ENCODE measurements at places on chromosomes 7 and 10.

DNA sequence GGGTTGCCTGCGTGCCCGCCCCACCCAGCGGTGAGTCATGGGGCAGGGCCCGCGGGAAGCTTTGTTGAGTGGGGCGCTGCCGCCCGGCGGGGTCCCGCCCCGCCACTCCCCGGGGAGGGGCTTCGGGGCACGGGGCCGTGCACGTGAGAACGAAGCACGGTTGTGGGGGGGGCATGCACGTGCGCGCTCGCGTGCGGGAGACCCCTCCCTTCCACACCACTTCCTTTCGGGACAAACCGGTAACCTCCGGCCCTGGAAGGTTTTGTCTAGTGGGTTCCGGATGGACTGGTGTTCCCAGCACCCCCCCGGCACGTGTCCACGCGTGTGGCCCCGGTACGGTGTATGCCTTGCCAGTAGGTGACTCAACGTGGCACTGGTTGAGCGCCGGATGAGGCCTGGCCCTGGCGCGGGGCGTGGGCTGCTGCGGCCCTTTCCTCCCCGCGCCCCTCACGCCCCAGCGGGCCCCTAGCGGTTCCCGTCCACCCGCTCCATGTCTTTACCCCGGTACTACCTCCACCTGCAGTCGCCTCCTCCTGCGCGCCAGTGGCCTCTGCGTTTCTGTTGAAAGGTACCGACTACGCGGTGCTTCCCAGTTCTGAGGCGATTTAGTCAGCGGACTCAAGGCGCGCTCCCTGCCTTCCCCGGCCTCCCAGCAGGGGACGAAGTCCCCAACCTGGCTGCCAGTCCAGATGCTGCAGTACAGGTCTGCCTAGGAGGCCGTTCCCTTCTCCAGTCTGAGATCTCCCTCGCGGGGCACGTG is 3.1 kb downstream of the ADIRF start:
- peak; percentile 82 for DNase-seq

DNA sequence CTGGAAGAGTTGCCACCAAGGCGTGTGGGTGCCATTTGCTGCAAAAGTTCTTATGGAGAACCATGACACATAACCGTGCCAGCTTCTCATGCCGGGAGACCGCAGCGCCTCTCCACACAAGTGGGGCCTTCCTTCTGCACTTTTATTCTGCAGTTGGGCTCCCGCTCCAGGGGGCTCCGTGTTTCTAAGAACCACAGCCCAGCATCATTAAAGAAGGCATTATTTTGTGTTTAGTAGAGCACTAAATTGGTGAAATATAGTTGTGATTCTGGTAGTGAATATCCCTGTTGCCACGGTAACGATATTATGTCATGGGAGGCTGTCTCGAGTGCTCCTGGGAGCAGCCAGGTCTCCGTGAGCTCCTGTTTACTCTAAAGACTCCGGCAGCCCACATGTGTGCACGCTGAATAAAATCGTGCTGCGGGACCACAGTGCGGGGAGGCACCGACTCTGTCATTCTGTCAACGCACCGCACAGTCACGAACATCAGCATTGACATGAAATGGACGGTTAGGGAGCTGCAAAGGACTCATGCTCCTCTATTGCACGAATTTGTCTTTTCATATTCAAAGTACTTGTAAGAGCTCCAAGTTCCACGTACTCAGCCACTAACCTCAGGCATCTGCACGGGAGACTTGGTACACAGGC is 68.8 kb upstream of the PITRM1 start:
- no peak for DNase-seq

DNA sequence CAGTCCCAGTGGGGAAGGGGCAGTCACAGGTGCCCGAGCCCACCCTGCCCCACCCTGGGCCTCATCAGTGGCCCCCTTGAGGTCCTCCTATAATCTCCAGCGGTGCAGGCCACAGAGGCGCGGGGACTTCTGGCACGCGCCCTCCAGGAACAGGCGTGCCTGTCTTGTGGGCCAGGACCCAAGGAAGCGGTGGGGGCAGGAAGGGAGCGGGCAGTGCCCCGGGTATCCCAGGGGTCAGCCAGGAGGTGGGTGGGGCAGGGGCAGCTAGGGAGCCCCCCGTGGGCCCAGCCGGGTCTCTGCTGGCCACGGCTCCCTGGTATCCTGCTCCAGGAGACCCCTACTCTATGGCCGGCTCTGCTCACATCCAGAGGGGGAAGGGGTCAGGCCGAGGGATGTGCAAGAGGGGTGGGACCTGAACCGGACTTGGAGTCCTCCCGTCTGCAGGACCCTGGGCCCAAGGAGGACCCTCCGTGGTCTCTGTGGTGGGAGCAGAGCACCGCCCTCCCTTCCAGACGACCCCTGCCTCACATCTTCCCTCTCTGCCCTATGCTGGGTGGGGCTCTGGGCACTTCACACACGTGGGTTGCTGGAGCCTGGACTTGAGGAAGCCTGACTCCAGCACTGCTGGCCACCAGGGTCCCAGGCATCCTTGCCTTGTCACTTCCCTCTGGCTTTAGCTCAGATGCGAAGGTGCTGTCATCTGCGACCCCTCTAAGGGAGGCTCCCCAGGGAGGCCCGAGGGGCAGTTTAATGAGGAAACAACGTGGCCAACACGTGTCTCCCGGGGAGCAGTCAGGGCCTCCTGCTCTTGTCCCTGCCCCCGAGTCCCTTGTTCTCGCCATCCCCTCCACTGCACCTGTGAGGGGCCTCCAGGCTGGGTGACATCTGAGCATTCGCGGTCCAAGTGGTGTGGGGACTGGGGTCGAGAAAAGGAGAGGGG is 18.3 kb upstream of the GRIFIN start:
- no peak for DNase-seq

DNA sequence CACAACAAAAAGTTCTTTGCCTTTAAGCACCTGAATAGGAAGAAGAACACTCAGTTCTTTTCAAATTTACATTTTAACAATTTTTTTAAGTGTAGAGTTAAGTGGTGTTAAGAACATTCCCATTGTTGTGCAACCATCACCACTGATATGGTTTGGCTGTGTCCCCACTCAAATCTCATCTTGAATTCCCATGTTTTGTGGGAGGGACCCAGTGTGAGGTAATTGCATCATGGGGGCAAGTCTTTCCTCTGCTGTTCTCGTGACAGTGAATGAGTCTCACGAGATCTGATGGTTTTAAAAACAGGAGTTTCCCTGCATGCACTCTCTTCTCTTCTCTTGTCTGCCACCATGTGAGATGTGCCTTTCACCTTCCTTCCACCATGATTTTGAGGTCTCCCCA is 155.7 kb downstream of the PLXNA4 start:
- no peak for DNase-seq

GRCh38 chr10:17643755-17644484 is at the start of gene STAM:
TSS of gene STAM (plus strand) at chr10:17644151. CDS start at chr10:17644340, 189 bp downstream.
- peak; percentile 62 for DNase-seq

GRCh38 chr10:93061594-93062513 is 1.3 kb downstream of the CYP26C1 start:
- DNase-seq: no peak

- no peak for DNase-seq
These were observed 14.0 kb downstream of the CYP3A7 start for GRCh38 chr7:99720800-99721595.

- DNase-seq: no peak
These were observed 65.1 kb upstream of the CYP26C1 start for GRCh38 chr10:92995509-92995908.

GRCh38 chr10:80488539-80489066 is 34.5 kb downstream of the TSPAN14 start:
- no peak for DNase-seq

GRCh38 chr10:130160775-130161174 is 24.6 kb downstream of the GLRX3 start:
- DNase-seq: no peak

- no peak for DNase-seq
These were observed 4.4 kb downstream of the RGS10 start for GRCh38 chr10:119537953-119538630.

GRCh38 chr7:100016215-100016901 is 962 bp downstream of the ZKSCAN1 start:
- no peak for DNase-seq

DNA sequence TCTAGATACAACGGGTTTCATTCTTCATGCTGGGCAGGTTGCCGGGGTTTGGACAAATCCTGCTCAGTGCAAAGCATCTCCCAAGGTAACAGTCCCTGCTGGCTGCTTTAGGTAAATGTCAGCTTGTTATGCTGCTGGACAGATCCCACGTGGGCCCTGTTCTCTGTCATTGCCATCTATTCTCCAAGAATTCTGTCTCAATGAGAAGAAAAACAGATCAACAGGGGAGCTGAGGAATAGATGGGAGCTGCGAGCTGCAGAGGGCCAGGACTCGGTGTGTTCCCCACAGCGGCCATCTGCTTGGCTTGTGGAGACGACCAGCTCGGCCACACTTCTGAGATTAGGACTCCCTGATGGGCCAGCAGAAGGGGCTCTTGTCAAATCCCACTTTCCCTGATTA is 235.2 kb downstream of the DPP6 start:
- DNase-seq: no peak

- peak; percentile 52 for DNase-seq
These were observed 6.5 kb upstream of the CPED1 start for GRCh38 chr7:120981888-120982615.

DNA sequence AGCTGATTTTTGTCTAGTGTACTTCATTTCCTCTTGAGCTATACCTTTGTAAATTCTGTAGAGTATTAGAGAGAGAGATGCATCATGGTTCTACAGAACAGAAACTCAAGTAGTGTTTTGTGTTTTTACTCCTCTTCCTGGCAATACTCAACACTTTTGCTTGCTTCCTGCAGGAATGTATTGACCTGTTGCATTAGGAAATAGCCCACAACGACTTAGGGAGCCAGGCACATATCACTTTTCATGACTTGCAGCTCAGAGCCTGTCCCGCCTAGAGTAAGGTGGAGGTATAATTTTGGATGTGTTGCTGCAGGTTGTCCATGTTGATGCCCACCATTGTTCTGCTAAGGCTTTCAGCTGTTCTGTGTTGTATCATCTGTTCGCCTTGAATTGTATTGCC is 216.3 kb downstream of the SDK1 start:
- no peak for DNase-seq
